GM12891 (cell line): ENCODE measurements at places on chromosomes 6 and 20.

- DNase-seq = no peak
Observed at GRCh38 chr6:149445573-149445972, 39.2 kb downstream of the ZC3H12D start.

DNA sequence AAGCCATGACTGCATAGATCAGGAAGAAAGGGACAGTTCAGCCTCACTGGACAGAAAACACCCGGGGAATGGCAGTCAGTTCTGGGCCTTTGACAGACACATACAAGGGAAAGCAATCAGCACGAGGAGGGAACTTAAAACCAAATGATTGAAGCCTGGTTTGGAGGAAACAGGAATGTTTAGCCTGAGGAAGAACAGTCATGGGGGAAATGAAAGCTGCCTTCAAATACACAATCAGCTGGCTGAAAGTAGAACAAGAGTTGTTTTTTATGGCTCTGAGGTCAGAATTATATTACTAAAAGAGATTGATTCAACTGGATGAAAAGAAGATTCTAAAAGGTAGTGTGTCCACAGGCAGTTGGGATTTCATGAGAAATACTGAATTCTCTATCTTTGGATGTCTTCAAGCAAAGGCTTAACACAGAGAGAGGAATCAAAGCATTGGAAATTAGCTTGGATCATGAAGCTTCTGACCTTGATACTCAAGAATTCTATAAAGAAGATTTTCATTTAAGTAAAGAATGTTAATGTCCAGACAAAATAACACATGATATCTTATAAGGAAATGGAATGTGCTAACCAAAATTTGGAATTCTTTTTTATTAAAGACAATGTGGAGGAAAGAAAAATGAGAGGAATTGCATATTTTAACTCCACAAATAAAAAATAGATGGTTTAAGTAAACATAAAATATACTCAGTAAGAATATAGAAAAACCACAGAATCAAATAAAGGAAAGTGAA is 216.6 kb downstream of the IBTK start:
- DNase-seq = no peak

DNA sequence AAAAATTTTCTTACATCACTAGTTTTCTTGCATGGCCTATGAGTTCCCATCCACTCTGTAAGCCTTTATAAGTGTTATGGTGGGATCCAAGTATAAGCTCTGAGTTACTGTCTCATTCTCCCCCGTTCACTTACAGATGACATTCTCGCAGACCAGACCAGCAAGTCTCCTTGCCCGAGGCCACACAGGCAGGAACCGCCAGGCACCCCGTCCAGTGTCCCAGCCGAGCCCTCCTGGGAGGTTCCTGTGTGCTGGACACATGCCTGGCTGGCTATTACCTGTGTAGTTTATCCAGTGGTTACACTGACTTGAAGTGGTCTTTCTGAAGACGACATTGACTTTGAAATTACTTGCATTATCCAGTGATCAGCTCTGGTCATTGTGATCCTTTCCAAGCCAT is 234.8 kb upstream of the QKI start:
- DNase-seq = no peak

GRCh38 chr6:143803769-143804568 is 39.2 kb upstream of the LTV1 start:
- DNase-seq = no peak

GRCh38 chr6:81838031-81838430 is 85.5 kb upstream of the TENT5A start:
- DNase-seq = no peak

DNA sequence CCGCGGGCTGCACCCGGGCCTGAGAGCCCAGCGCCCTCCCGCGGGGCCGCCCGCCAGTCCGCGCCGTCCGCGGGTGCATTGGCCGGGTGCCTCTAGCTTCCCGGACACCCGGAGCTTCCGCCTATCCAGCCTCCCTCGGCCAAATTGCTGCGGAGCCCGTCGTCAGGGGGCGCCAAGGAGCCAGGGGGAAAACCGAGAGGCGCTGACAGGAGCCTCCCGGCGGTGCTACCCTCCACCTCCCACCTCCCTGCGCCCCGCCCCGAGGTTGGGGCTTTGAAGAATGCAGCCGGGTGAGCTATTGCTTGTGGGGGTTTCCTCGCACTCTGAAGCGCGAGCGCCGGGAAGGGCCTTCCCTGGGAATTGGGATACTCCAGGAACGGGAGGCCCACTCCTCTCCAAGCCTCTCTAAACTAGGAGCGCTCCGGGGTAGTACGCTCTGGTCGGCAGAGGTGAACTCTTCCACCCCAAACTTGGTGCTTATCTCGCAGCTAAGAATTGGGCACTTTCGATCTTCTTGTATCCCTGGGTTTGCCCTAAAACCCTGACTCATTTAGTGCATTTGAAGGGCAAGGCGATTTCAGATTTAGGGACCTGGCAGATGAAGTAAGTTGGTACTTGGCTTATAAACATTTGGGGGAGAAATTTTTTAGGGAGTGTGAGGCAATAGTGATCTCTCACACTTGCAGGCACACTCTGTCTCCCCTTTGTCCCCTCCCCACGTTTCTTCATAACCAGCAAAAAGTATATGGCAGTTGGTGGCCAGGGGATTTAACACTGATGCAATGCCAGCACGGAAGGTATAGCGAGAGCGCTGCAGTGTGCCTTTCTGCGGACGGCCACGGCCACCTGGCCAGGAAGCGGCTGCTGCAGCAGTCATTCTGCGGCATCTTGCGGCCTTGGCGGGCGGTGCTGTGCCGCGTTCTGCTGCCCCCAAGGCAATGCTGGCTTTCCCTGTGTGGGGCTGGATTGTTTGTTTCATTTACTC is 556 bp downstream of the BEND6 start:
- peak; percentile 54 for DNase-seq

DNA sequence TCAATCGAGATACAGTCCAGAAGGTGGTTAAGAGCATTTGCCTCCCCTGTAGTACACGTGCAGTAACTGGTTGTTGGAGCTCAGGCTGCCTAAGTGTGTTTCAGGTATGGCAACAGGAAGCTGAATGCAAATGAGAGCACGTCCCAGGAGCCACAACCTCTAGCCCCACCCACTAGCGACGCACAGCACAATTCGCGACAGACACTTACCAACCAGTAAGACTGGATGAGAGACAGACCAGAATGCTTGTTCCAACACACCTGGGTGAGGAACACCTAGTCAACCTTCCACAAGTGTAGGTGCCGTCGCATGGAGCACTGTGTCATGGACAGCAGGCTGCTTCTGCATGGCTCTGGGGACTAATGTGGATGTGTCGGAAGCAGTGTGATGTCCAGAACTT is 7.2 kb upstream of the SERPINB1 start:
- DNase-seq = no peak

GRCh38 chr6:89910902-89911240 is 16.6 kb downstream of the GJA10 start:
- no peak for DNase-seq

DNA sequence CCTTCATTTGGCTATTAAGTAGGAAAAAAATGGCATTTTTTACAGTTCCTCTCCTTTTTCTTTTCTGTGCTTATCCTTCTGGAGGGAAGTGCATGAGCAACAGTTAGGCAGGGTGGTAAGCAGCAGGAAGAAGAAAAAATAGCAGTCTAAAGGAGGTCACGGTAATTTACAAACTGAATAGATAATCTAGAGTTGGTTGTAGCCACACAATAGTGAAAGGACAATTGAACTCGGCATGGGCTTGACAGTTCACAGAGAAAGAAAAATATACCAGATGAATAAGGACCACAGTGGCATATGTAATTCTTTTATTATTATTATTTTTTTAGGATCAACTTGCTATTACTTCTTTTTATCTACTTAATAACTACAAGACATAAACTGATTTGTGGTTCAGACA is 358.6 kb downstream of the BTBD9 start:
- no peak for DNase-seq

- no peak for DNase-seq
Observed at GRCh38 chr6:50658561-50658960, 54.8 kb upstream of the TFAP2D start.
